ENCODE measurements at places on chromosomes 1 and 21. TPM values are rescaled to one million over a fixed set of nuclear protein-coding genes. Genes with fewer than 3 reads are reported as not detected.

The CELA2A gene
- 0.68 TPM for polyA plus RNA-seq

The TFF1 gene
- 0.57 TPM for polyA plus RNA-seq

The KRTAP11-1 gene
- not detected for polyA plus RNA-seq

The DUSP23 gene
- 28.1 TPM for polyA plus RNA-seq

The SIPA1L2 gene
- polyA plus RNA-seq, result 32.3 TPM

The PADI2 gene
- 2.4 TPM for polyA plus RNA-seq

The FCER1G gene
- 10.0 TPM for polyA plus RNA-seq

The CFHR2 gene
- not detected for polyA plus RNA-seq

The ADAMTSL4 gene
- polyA plus RNA-seq, result 19.5 TPM

The CLCA4 gene
- not detected for polyA plus RNA-seq

The RBM11 gene
- polyA plus RNA-seq, result 6.0 TPM

The CD160 gene
- polyA plus RNA-seq, result 0.73 TPM

The LRRIQ3 gene
- 5.4 TPM for polyA plus RNA-seq

The NR1I3 gene
- polyA plus RNA-seq, result 1.9 TPM

The OR14C36 gene
- not detected for polyA plus RNA-seq

The RORC gene
- polyA plus RNA-seq, result 1.1 TPM

The PALMD gene
- polyA plus RNA-seq, result 2.2 TPM

The TRNP1 gene
- 7.8 TPM for polyA plus RNA-seq

The KISS1 gene
- 0.70 TPM for polyA plus RNA-seq

The FOXD3 gene
- 0.28 TPM for polyA plus RNA-seq

The HTR6 gene
- 2.0 TPM for polyA plus RNA-seq

The BSND gene
- 4.9 TPM for polyA plus RNA-seq

All from left renal cortex interstitium (tissue), 4 donors.